ENCODE measurements at places on chromosomes 16 and 17.

GRCh38 chr17:45361451-45361850, 44.6 kb upstream of the MAP3K14 start:
- no peak for DNase-seq

DNA sequence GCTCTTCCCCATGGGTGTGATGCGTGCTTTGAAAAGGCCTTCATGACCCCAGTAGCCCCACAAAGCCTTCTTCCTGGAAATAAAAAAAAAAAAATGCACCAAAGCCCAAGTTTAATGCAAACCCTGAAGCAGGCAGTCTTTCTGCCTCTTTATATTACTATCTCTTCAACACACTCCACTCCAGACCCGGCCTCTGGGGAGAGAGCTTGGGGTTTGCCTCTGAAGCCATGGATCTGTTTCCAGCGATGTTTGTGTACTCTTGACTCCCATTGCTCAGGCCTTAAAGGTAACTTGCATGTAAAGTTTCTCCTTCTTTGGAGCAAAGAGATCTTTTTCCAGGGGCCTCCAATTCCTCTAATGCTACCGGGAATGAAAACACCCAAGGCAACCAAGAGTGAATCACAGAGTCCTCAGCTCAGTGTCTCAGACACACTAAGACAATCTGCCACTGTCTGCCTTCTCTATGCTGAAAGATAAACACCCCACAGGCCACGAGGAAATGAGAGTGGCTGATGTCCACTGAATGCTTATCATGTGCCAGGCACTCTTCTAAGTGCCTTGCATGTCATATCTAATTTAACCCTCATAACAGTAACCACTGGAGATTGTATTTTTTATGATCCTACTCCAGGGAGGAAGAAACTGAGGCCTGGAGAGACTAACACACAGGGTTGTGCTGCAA, 56.4 kb upstream of the AKTIP start:
- no peak for DNase-seq

- no peak for DNase-seq
Measured at GRCh38 chr17:38732376-38733281, 2.5 kb downstream of the CISD3 start.

DNA sequence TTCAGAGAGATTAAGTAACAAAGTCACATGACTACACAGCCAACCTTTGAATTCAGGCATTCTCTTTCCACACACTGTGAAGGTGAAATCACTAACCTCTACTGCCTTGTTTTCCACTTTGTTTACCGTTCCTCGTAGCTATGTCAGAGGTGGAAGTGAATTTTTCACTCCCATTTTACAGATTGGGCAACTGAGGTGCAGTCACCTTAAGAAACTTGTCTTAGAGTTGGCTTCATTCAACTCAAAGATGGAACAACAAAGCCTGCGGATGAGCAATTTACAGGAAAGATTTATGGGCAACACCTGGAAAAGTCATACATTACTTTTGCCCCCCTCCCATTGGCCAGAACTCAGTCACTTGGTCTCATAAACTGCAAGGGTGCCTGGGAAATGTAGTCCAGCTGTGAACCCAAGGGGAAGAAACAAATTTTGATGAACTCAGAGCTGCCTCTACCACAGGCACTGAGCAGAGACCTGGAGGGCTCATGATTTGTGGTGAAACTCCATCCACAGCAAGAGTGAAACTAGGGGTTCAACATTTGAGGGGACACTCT, 784.6 kb upstream of the EEF2KMT start:
- DNase-seq = no peak

- DNase-seq = no peak
Measured at GRCh38 chr16:17408296-17408695, 62.5 kb downstream of the XYLT1 start.

DNA sequence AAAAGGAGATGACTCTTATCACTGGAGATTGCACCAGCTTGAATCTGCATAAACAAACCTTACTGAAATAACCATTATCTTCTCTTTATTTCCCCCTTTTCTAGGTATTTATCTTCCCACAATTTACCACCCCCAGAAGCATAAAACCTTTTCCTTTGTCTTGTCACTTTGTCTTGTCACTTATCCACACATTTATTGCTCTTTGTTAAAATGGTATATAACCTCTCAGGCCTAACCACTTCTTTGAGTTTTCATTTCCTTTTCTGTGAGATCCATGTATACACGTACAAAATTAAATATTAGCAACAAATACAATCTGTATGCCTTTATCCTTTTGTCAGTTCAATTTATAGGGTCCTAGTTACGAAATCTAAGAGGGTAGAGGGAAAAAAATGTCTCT, 122.9 kb downstream of the CACNG3 start:
- DNase-seq = no peak

All from activated naive CD4-positive, alpha-beta T cell treated with anti-CD3 and anti-CD28 coated beads, Interleukin-2, amount 50 U/mL, for 16 hours (primary cell).